Activated naive CD8-positive, alpha-beta T cell treated with anti-CD3 and anti-CD28 coated beads, Interleukin-2, amount 10 ng/mL, durations not matched to agents 7 days and 5 days (primary cell): ENCODE measurements at places on chromosomes 2 and 18. TPM values are rescaled to one million over a fixed set of nuclear protein-coding genes. Genes with fewer than 3 reads are reported as not detected.

- no peak for DNase-seq
- H3K27me3 ChIP-seq = peaks cover 2% of the 10 kb centered on the region
- peak overlapping the region; percentile 92 for H3K4me3 ChIP-seq
- H3K27ac ChIP-seq = peak overlapping the region; percentile 76
These were observed 116.8 kb downstream of the MSH2 start for GRCh38 chr2:47519604-47520301.

- no peak overlapping the region for H3K4me3 ChIP-seq
- no peak overlapping the region for H3K27ac ChIP-seq
- peaks cover 5% of the 10 kb centered on the region for H3K4me1 ChIP-seq
These were observed 4.2 kb upstream of the CCNYL1 start for GRCh38 chr2:207706936-207707860.

DNA sequence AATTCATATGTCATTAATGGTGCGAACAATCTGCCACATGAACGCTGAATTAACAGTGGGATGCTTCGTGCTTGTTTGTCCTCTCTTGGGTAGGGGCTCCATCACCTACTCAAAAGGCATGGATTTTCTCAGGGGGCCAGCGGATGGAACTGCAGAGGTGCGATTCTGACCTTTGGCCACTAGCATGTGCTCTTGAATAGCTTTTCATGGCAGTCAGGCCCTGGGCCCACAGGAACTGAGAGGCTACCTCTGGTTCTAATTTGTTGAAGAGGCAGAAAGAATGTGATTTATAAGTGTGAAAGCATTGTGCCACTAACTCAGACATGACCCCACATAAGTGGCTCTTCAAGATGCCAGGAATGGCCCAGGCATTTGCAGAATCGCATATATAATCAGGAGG lies 283.2 kb downstream of the INSIG2 start:
- no peak overlapping the region for H3K4me3 ChIP-seq
- no peaks in the 10 kb centered on the region for H3K36me3 ChIP-seq
- peaks cover 4% of the 10 kb centered on the region for H3K27me3 ChIP-seq

The SPDYA gene
- 1.4 TPM for total RNA-seq

DNA sequence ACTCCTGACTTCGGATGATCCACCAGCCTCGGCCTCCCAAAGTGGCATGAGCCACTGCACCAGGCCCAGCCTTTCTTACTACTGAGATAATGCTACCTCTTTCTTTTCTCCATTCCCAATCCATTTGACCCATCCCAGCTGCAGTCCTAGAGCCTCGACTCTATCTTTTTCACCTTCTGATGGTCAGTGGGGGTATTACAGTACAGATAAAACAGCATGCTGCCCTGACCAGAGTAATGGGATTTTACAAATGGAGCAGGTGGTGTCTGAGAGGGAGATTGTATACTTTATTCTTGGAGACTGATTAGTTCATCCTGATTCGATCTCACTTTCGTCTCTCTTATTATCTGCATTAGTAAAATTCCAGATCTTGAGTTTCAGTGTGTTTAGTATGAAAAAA lies 238.6 kb upstream of the TNP1 start:
- H3K27ac ChIP-seq = no peak overlapping the region
- H3K4me1 ChIP-seq = peaks cover 14% of the 10 kb centered on the region
- H3K36me3 ChIP-seq = no peaks in the 10 kb centered on the region

GRCh38 chr2:71702971-71703898 lies 249.9 kb downstream of the DYSF start:
- H3K36me3 ChIP-seq = no peaks in the 10 kb centered on the region
- DNase-seq = no peak
- no peak overlapping the region for H3K4me3 ChIP-seq
- H3K4me1 ChIP-seq = no peaks in the 10 kb centered on the region
- no peak overlapping the region for H3K27ac ChIP-seq
- no peaks in the 10 kb centered on the region for H3K27me3 ChIP-seq

The EFHD1 gene
- 8.8 TPM for total RNA-seq

GRCh38 chr2:68744366-68744912 lies 9.8 kb downstream of the ARHGAP25 start:
- H3K36me3 ChIP-seq = peaks cover 39% of the 10 kb centered on the region
- H3K27ac ChIP-seq = peak overlapping the region; percentile 58
- DNase-seq = no peak
- peaks cover 83% of the 10 kb centered on the region for H3K4me1 ChIP-seq
- no peaks in the 10 kb centered on the region for H3K27me3 ChIP-seq

The NTSR2 gene
- total RNA-seq = not detected

- H3K4me3 ChIP-seq = no peak overlapping the region
- DNase-seq = no peak
- H3K27me3 ChIP-seq = no peaks in the 10 kb centered on the region
- no peak overlapping the region for H3K27ac ChIP-seq
These were observed 624.3 kb upstream of the FANCL start for GRCh38 chr2:58865436-58865835.

DNA sequence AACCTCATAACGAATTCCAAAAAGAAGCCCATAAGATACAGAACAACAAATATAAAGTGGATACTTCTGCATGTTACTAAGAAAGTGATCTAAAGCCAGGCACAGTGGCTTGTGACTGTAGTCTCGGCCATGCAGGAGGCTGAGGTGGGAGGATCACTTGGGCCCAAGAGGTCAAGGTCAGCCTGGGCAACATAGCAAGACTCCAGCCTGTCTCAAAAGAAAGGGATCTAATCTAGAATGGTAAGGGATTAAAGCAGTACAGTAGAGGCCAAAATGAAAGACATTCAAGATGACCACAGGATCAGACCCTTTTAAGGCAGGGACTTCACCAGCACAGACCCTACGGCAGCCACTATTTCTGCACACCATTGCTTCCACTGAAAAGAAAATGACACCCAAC lies 3.8 kb downstream of the COBLL1 start:
- DNase-seq = no peak
- H3K27ac ChIP-seq = no peak overlapping the region
- no peak overlapping the region for H3K4me3 ChIP-seq
- no peaks in the 10 kb centered on the region for H3K36me3 ChIP-seq

- H3K27me3 ChIP-seq = peaks cover 2% of the 10 kb centered on the region
- H3K27ac ChIP-seq = no peak overlapping the region
- DNase-seq = no peak
These were observed 107.3 kb upstream of the PID1 start for GRCh38 chr2:229378386-229378785.

DNA sequence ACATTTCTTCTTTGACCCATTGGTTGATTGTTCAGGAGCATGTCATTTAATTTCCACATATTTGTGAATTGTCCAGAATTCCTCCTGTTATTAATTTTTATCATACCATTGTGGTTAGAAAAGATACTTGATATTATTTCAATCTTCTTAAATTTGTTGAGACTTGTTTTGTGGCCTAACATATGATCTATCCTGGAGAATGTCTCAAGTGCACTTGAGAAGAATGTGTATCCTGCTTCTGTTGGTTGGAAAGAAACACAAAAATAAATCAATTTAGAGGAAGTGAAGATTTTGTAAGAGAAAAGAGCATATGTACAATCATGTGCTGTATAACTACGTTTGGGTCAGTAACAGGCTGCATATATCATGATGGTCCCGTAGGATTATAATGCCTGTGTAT lies 118.6 kb upstream of the CDC42EP3 start:
- peaks cover 2% of the 10 kb centered on the region for H3K27me3 ChIP-seq
- no peak overlapping the region for H3K27ac ChIP-seq
- no peak for DNase-seq
- H3K4me3 ChIP-seq = no peak overlapping the region

- peaks cover 38% of the 10 kb centered on the region for H3K4me1 ChIP-seq
- no peak overlapping the region for H3K4me3 ChIP-seq
- peaks cover 7% of the 10 kb centered on the region for H3K36me3 ChIP-seq
- no peak overlapping the region for H3K27ac ChIP-seq
These were observed 58.9 kb downstream of the SLC35F5 start for GRCh38 chr2:113697516-113697915.

DNA sequence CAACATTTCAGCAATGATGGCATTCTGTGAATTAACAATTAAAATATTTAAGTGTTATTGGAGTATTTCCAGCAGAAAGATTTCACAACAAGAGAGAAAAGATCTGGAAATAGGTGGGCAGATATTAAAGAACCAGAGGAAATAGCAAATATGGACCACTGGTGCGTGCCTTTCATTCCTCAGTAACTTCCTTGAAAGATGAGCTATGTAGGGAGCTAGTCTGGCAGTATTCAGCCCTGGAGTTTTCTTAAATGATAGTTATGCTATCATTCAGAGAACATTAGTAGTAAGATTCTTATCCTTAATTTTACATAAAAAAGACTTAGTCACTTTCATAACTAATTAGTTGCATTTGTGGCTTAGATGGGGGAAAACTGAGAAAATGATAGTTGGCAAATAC lies 41.5 kb downstream of the TANC1 start:
- peaks cover 1% of the 10 kb centered on the region for H3K36me3 ChIP-seq
- peaks cover 2% of the 10 kb centered on the region for H3K27me3 ChIP-seq
- no peak overlapping the region for H3K4me3 ChIP-seq
- no peak overlapping the region for H3K27ac ChIP-seq
- H3K4me1 ChIP-seq = no peaks in the 10 kb centered on the region
- no peak for DNase-seq

DNA sequence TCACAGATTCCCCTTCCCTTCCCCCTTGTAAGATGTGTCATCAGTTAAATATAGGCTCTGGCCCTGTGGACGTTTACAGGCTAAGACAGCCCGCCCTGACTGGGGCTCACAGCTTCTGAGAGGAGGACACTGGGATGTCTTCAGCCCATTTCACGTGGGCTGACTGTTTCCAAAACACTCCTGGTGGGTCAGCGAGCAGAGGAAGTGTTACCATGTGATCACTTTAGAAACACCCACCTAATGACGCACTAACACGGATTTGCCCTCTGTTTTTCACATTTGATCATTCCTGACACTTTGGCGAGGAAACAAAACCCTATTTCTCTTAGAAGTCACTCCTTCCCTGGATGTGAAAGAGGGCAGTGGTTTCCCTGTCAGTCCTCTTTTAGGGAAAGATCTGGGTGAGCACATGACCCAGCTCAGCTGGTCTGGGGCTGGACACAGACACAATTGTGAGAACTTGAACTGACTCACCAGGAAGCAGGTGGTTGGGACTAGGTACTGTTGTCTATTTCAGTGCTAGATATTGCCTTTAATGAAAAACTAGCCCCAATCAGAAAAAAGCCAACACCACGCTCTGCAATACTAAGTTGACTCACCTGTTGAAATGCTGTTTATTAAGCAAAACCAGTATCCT lies 38.8 kb downstream of the BMP10 start:
- H3K27me3 ChIP-seq = no peaks in the 10 kb centered on the region
- H3K36me3 ChIP-seq = peaks cover 7% of the 10 kb centered on the region
- DNase-seq = peak; percentile 45
- peaks cover 53% of the 10 kb centered on the region for H3K4me1 ChIP-seq
- H3K27ac ChIP-seq = peak overlapping the region; percentile 81

- peak within 1 kb of the TSS; percentile 97 for H3K4me3 ChIP-seq
- peak; percentile 71 for DNase-seq
- no peaks in the 10 kb centered on the region for H3K27me3 ChIP-seq
- H3K4me1 ChIP-seq = peaks cover 15% of the 10 kb centered on the region
- no peaks in the 10 kb centered on the region for H3K36me3 ChIP-seq
These were observed at the start of gene TMEM237 for GRCh38 chr2:201643216-201643890. Gene TMEM237 (minus strand): TSS chr2:201643503. CDS start chr2:201643400, 103 bp downstream.

The CCDC102B gene
- 3.9 TPM for total RNA-seq

DNA sequence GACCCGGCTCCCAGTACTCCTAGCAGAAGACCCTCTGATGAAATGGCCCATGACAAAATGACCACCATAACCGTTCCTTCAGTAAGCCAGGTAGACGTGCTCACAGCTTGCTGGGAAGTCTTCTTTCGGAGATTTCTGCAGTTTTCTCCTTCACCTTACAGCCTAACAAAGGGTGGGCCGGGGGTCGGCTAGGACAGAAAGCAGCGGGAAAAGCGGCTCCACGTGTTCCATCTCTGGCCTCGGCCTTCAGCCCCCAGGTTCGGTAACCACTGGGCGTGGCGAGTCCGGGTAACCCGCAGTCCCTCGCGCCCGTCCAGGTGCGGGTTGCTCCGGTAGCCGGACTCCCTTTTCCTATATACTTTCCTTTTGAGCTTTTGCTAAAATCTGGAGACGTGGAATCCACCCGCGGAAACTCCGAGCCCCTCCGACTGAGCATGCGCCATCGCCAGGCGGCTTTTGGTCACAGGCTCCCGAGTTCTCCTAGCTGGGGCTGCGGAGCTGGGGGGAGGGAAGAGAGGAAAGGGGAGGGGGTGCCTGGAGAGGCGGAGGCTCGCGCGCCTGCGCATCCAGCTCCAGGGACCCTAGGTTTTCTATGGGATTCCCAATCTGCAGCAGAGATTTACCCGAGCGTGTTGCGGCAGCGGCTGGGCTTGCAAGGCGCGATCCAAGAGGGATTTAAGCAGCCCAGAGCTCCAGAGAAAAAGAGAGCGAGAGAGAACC lies at the start of gene VSNL1:
Gene VSNL1 (plus strand): TSS at position 604 of the 720 bp plus-strand sequence. CDS start 51,379 bp downstream, outside the sequence.
- H3K4me1 ChIP-seq = peaks cover 9% of the 10 kb centered on the region
- no peak within 1 kb of the TSS for H3K4me3 ChIP-seq
- no peak for DNase-seq

- no peaks in the 10 kb centered on the region for H3K4me1 ChIP-seq
- no peak for DNase-seq
- H3K36me3 ChIP-seq = no peaks in the 10 kb centered on the region
- no peak overlapping the region for H3K4me3 ChIP-seq
- no peak overlapping the region for H3K27ac ChIP-seq
- H3K27me3 ChIP-seq = no peaks in the 10 kb centered on the region
These were observed 397.8 kb upstream of the CHST9 start for GRCh38 chr18:27582760-27583412.

- H3K36me3 ChIP-seq = peaks cover 9% of the 10 kb centered on the region
These were observed 19.7 kb upstream of the STPG4 start for GRCh38 chr2:47174733-47175361.

DNA sequence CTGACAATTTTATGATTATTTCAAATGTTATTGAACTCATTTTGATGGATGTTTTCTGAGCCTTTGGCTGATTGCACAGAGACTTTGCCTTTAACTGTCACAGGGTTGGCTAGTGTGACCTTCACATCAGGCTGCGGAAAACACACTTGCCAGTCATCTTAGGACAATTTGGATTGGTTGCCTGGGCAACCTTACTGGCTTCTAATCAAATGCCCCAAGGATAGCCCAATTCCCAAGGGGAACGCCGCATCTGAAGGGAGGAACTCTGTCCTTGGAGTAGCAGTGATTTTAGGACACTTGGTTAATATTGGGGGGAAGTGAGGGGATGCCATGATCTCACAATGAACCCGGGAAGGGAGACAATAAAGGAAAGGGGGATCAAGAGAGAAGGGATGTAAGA lies 29.5 kb downstream of the OSBPL6 start:
- H3K36me3 ChIP-seq = no peaks in the 10 kb centered on the region
- no peak overlapping the region for H3K27ac ChIP-seq
- DNase-seq = no peak
- no peaks in the 10 kb centered on the region for H3K4me1 ChIP-seq
- peaks cover 21% of the 10 kb centered on the region for H3K27me3 ChIP-seq

The CUL3 gene
- 78.4 TPM for total RNA-seq

The BUB1 gene
- total RNA-seq = 89.3 TPM

- peaks cover 1% of the 10 kb centered on the region for H3K4me1 ChIP-seq
- no peak for DNase-seq
- H3K27me3 ChIP-seq = no peaks in the 10 kb centered on the region
- H3K27ac ChIP-seq = no peak overlapping the region
- peaks cover 3% of the 10 kb centered on the region for H3K36me3 ChIP-seq
These were observed 50.0 kb upstream of the ACYP2 start for GRCh38 chr2:54065411-54065810.

GRCh38 chr2:27285481-27285880 lies 3.3 kb downstream of the TRIM54 start:
- no peaks in the 10 kb centered on the region for H3K36me3 ChIP-seq
- H3K27ac ChIP-seq = no peak overlapping the region
- peaks cover 43% of the 10 kb centered on the region for H3K27me3 ChIP-seq
- H3K4me3 ChIP-seq = no peak overlapping the region
- DNase-seq = no peak

- peaks cover 42% of the 10 kb centered on the region for H3K36me3 ChIP-seq
- no peak for DNase-seq
- no peak overlapping the region for H3K4me3 ChIP-seq
- H3K27ac ChIP-seq = no peak overlapping the region
These were observed 58.7 kb upstream of the PEX13 start for GRCh38 chr2:60958800-60959199.

The HRH4 gene
- 0.23 TPM for total RNA-seq
